NCI-H2029 (cell line): ENCODE measurements at places on chromosomes 4 and X.
A peak's percentile ranks its signal among the peaks of the same experiment; 100 is the strongest.

- DNase-seq: no peak
Observed at GRCh38 chr4:160523231-160523630, 1420.4 kb downstream of the RAPGEF2 start.

- peak; percentile 25 for DNase-seq
Observed at GRCh38 chr4:25144870-25145481, 15.3 kb downstream of the SEPSECS start.

DNA sequence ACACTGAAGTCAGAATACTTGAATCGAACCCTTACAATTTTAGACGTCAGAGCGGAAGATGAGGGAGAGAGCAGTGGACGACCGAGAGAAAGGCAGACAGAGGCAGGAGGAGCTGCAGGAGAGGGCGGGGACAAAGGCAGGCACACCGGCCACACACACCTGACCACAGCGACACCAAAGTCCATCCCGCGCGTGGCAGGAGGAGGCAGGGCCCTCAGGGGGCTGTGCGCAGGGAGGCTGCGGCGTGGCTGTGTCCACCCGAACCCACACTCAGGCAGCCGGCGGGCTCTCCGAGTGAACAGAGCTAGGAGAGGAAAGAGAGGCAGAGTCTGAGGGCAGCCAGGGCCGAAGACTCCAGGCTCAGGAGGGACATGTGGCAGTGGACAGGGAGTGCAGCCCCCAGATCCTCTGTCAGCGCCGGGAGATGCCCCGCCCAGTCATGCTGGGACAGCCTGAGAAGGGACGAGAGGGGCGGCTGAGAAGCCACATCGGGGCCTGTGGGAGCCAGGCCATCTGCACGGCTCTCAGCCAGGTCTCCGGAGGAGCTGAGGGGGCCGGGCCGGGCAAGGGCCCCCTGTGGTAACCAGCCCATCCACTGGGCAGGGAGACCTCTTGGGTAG, 20.1 kb downstream of the GAK start:
- DNase-seq: no peak

- no peak for DNase-seq
Observed at GRCh38 chrX:18702362-18703195, 4.9 kb upstream of the PPEF1 start.

- DNase-seq: no peak
Observed at GRCh38 chrX:47621851-47622250, 2.2 kb upstream of the SYN1 start.

GRCh38 chr4:94525993-94526728, 74.4 kb downstream of the PDLIM5 start:
- DNase-seq: no peak

- DNase-seq: no peak
Observed at GRCh38 chr4:26874110-26874509, 13.5 kb downstream of the STIM2 start.

- DNase-seq: no peak
Observed at GRCh38 chr4:83062739-83063138, 27.8 kb downstream of the COPS4 start.

DNA sequence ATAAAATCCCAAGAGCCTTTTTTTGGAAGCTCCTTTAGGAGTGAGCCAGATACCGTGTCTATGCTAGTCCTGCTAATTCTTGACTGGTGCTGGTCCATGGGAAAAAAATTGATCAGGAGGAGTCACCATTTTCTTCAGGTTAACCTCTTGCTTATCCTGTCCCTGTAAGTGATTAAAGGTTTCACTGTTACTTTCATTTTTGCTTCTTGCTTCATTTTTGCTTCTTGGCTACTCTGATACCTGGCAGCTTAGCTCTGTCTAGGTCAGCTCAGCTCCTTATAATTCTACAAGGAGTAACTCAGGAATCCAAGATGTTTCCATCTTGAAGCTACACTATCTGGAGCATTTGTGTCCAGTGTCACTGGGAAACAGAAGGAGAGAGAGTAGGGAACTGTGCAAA, 45.7 kb downstream of the AFM start:
- no peak for DNase-seq

- no peak for DNase-seq
Observed at GRCh38 chr4:121554382-121554781, 142.4 kb downstream of the ANXA5 start.

GRCh38 chr4:83028976-83029375, 6.0 kb upstream of the COPS4 start:
- DNase-seq: no peak

DNA sequence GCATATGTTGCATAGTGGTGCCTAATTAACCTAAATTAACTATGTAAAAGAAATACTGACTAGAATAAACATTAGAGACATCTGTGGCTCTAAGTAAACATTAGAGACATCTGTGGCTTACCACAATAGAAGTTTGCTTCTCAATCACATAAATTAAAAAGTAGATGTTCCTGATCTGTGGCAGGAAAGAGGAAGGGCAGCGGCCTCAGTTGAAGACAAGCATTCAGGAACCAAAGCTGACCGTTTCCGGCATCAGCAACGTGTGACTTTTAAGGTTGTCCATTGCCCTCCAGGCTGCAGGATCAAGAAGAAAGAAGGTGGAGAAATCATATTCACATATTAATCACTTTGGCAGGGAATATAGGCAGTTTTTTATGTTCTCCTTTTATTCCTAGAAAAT, 336.3 kb upstream of the TRAM1L1 start:
- no peak for DNase-seq

DNA sequence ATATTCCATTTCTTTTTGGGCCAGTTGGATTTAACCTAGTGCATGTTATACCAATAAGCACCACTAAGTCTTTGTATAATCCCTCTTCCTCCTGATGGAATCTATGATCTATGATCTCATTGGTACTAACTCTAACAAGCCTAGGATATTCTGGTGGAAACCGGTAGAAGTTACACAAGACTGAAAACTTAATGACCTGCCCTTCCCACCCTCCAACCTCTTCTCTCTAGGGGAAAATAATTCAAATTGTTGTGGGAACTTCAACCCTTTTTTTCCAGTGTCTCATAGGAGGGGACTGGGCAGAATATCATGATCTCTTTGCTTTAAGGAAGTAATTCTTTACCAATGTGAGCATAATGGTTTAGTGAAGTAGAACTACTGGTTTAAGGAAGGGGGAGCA, 289.5 kb upstream of the BOD1L1 start:
- no peak for DNase-seq

GRCh38 chrX:39705290-39705689, 392.5 kb downstream of the BCOR start:
- DNase-seq: peak; percentile 83

GRCh38 chrX:102959471-102959870, 22.4 kb downstream of the RAB40AL start:
- no peak for DNase-seq

GRCh38 chr4:157616741-157617472, 396.4 kb downstream of the GRIA2 start:
- DNase-seq: no peak

DNA sequence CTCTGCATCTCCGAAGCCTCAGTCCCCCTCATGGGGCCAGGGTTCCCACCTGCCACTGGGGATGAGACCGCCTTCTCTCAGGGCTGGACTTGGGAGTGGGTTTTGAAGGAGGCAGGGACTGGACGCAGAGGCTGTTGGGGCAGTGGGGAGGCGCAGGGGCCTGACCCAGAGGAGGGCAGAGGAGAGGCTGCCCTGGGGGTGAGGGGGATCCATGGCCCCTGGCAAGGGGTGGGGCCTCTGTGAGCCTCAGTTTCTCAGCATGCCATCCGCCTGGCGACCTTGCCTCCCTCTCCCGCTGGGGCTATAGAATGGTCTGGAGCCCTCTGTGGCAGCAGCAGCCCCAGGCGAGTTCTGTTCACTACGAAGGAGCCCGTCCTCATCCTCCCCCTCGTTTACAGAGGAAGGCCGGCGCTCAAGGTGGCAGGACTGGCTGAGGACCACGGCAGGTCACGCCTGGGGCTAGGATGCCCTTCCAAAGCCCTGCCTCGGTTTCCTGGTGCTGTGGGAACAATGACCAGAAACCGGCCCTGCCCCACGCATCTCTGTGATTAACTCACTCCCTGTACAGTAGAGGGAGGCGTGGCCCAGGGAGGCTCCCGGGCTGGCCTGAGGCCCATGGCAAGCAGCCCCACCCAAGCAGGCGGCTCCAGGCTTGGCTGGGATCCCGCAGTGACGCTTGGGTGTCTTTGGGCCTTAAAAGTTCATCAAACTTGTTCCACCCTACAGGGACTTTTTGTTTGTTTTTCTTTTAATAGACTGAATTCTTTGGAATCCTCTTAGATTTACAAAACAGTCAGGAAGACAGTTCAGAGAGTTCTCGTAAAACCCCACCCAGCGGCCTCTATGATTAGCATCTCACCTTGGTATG, 16.0 kb upstream of the SH3TC1 start:
- DNase-seq: peak; percentile 64

DNA sequence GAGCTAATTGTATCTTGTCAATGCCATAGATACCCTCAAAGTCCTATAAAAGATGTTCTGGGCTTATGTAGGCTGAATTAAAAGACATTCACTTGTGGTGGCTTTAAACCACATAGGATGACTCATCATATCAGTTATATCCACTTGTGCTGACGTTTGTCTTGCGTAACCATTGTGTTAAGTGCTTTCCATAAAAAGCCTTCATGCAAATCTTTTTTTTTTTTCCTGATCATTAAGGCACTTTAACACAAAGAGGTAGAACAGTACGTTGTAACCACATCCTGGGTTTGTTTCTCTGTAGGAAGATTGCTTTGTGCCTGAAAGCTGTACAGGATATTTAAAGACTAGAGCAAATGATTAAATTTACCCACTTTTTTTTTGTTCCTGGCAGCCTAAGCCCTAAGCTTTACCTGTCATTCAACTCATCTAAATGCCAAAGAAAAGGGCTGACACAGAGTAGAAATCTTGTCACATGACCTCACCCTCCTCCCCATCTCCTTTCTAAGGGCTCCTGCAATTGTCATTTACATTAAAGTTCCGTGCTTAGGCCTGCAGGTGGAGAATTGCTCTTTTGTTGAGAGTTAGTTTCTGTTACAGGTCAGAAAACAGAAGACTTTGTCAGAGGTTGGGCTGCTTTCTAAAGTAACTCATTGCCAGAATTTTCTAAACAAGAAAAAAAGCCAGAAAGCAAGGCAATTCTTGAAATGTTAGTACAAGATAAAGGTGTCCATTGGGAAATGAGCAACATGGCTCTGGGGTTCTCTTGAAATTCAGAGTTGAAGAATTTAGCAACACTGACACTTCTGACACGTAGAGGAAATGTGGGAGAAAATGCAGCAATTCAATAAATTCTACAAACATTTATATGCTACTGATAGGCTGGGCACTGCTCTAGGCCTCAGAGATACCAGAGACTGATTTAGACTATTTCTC, 555.6 kb downstream of the PPARGC1A start:
- peak; percentile 93 for DNase-seq

- no peak for DNase-seq
Observed at GRCh38 chr4:10722957-10723356, 38.4 kb upstream of the CLNK start.

GRCh38 chr4:122758033-122758432, 25.5 kb downstream of the BBS12 start:
- no peak for DNase-seq

DNA sequence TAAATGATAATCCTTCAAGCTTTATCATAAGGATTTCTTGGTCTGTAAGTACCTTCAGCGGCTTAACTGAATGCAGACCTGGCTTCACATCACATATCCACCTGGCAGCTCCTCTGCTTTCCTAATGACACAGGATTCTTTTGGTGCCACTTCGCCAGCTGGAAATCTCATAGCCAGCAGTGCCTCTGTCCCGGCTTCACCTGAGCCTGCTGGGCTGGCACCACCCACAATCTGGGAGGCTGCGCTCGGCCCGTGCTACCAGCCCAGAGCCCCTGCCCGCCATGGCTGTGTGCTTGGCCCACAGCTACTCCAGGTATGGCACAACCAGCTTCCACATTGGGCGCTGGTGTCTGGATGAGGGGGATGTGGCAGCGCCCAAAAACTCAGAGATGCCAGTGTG, 37.4 kb downstream of the SPRY1 start:
- DNase-seq: no peak

GRCh38 chr4:183441276-183441675, 3.2 kb upstream of the CDKN2AIP start:
- DNase-seq: no peak

GRCh38 chr4:25911356-25911755, 2.7 kb upstream of the SMIM20 start:
- no peak for DNase-seq

GRCh38 chr4:24924309-24924781, 11.5 kb upstream of the CCDC149 start:
- DNase-seq: no peak

GRCh38 chr4:10893395-10893794, 208.8 kb upstream of the CLNK start:
- DNase-seq: no peak

DNA sequence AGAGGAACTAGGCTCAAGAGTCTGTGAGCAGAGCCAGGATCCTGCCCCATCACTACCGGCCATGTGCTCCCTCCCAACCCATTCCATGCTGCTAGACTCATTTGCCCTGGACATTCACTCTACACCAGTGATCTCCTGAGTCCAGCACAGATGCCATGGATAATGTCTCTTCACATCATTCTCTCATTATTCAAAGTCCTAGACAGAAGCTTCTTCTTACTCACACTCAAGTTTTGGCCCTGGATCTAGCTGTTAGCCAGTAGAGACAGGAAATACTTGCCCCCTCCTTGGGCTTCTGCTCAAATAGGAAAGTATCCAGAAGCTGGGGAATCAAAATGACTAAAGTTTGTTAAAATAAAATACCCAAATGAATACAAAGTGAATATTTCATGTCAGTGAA, 266.8 kb upstream of the LDB2 start:
- DNase-seq: no peak

- DNase-seq: no peak
Observed at GRCh38 chrX:68732906-68733493, 85.5 kb downstream of the STARD8 start.

GRCh38 chr4:74189331-74190043, 31.6 kb downstream of the MTHFD2L start:
- DNase-seq: peak; percentile 70

- DNase-seq: no peak
Observed at GRCh38 chr4:28278676-28279075, 1418.0 kb downstream of the STIM2 start.
